ENCODE measurements at places on chromosomes 4 and X. TPM values are rescaled to one million over a fixed set of nuclear protein-coding genes. Genes with fewer than 3 reads are reported as not detected.

DNA sequence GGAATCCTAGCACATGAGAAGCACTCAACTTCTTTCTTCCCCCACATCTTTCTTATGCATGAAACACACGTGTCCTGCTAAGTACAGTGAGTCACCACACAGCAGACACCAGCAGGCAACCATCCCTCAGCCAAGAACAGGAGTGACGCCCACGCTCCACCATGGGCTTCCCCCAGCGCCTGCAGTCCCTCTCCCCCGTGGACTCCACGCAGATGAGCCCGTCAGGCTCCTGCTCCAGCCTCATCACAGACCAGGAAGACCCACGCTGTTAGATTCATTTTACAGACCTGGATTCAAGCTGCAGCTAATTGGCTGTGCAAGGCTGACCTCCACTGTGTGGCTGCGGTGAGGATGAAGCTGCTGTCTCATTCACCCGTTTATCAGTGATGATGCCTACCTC is 16.7 kb downstream of the HMX1 start:
- DNase-seq = no peak

- DNase-seq = no peak
Observed at GRCh38 chrX:139202742-139203420, 327.7 kb upstream of the F9 start.

DNA sequence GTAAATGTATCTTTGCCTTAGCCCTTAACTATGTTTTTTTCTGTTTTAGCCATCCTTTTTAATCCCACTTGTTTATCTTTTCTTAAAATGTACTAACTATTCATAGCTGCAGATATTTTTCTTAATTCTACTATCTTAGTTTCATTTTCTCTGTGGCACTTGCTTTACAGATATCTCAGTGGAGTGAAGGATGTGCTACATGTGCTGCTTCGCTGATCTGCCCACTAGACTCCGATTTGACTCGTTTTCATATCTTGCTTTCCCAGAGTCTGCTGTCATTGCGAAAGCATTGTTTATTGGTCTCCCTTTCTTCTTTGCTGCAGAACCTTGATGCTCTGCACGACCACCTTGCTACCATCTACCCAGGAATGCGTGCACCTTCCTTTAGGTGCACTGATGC is 30.6 kb downstream of the GUCY1B1 start:
- no peak for DNase-seq

- DNase-seq = no peak
Observed at GRCh38 chr4:164023214-164023613, 528.7 kb downstream of the TMA16 start.

DNA sequence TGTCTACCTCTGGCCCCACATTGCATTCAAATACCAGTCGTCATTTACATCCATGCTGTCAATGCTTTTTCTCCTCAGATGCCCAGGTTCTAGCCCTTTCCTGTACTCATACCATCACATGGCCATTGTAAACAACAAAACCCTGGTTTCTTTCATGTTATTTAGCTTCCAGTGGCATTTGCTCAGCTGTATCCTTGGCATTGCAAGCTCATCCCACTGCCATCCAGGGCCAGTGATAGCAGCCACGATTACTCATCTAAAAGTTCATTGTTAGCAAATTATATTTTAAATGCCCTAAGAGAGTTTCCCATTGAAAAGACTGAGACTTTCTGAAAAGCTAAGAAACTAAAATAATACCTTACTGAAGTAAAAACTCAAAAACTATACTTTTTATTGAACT is 34.0 kb downstream of the VEGFC start:
- DNase-seq = no peak

DNA sequence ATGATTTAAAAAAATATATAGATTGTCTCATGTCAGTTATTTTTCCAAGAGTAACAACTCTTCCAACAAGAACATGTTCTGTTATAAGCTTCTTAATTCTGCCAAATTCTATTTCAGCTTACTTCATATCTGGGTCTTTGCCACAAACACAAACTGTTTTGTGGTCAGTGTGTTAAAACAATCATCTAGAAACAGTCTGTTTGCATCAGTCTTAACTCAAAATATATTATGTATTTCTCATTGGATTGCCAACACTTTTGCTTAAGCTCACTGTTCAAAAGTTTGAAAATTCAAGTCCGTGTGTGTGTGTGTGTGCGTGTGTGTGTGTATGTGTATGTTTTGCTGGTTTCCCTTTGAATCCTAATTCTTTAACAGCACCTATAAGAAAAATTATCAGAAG is 752.3 kb upstream of the NDST4 start:
- DNase-seq = no peak

GRCh38 chr4:176970853-176971252 is 178.1 kb upstream of the VEGFC start:
- DNase-seq = no peak

DNA sequence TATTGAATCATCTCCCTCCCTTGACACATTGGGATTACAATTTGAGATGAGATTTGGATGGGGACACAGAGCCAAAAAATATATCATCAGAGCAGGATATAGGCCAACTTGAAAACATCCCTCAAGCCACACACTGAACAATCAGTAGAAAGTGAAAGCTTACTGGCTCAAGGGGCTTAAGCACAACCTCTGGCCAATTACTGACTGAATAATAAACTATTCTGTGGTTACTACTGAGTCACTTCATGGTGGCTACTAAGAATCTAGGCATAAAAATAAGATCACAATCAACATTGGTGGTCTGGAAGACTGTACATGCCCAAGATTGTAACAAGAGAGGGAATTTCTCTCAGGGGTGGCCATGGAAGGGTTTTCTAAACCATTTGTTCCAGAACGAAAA is 27.4 kb upstream of the GPR174 start:
- no peak for DNase-seq

DNA sequence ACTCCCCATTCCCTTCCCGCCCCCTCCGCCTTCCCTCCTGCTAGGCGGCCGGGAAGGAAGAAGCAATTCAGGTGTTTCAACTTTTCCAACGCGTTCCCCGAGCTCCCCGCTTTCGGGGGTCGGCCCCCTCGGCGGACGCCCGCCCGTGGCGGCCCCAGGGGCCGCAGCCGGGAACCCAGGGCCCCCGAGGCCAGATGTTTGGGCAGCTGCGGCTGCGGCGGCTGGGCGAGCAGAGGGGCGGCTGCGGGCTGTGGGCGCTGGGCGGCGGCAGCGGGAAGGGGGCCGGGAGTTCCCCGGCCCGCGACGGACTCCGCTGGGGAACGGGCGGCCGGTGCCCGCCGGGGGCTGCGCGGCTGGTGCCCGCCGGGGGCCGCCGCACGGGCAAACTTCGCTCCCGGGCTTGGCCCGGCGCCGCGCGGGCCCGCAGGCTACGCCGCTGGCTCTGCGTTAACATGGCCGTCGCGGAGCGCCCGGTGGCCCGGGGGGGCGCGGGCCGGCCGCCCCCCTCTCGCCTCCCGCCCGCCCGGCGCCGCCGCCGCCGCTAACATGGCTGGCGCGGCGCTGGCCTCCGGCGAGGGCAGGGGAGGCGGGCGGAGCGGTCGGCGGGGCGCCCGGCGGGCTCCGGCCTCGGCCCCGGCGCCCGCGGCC is 510 bp downstream of the HMGB3 start:
- DNase-seq = no peak

GRCh38 chrX:78822157-78822690 is 74.7 kb downstream of the LPAR4 start:
- DNase-seq = no peak

The PDGFRA gene
- not detected for total RNA-seq

The EDA gene
- 12.1 TPM for total RNA-seq

The TCEANC gene
- total RNA-seq = 9.7 TPM

The DMRTC1B gene
- 0.98 TPM for total RNA-seq

The OTC gene
- total RNA-seq = not detected

The QRFPR gene
- total RNA-seq = not detected

The MGAT4D gene
- not detected for total RNA-seq

The GLRA2 gene
- not detected for total RNA-seq

The TMEM255A gene
- total RNA-seq = 0.13 TPM

The MAGEB16 gene
- not detected for total RNA-seq

The PNMA6F gene
- not detected for total RNA-seq

The KCTD8 gene
- total RNA-seq = not detected
